ENCODE measurements at places on chromosomes 2 and 18.
A peak's percentile ranks its signal among the peaks of the same experiment; 100 is the strongest.

- no peak for DNase-seq
Observed at GRCh38 chr2:166647935-166648334, 153.9 kb upstream of the SCN7A start.

- DNase-seq = peak; percentile 27
Observed at GRCh38 chr18:77000527-77000926, 132.1 kb downstream of the MBP start.

DNA sequence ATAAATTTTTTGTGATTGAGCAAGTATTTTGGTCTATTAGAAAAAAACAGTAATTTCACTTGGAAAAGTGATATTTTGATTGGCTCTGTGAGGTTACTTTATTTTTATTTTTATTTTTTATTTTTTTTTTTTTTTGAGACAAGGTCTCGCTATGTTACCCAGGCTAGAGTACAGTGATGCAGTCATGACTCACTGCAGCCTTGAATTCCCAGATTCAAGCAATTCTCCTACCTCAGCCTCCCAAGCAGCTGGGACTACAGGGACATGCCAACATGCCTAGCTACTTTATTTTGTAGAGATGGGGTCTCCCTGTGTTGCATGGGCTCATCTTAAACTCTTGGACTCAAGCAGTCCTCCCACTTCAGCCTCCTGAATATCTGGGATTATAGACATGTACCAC, 60.9 kb upstream of the MGAT5 start:
- DNase-seq = peak; percentile 66

- no peak for DNase-seq
Observed at GRCh38 chr2:128630974-128631697, 312.5 kb upstream of the HS6ST1 start.

GRCh38 chr2:51717312-51717711, 685.4 kb upstream of the NRXN1 start:
- peak; percentile 80 for DNase-seq

GRCh38 chr2:77713412-77713811, 191.2 kb upstream of the LRRTM4 start:
- no peak for DNase-seq

- no peak for DNase-seq
Observed at GRCh38 chr2:226001716-226002115, 602.2 kb downstream of the NYAP2 start.

- no peak for DNase-seq
Observed at GRCh38 chr2:30270166-30270565, 38.8 kb downstream of the LBH start.
